ENCODE measurements at places on chromosomes 13 and 19.

GRCh38 chr19:10854350-10855089 is 6.3 kb downstream of the C19orf38 start:
- no peak for DNase-seq

DNA sequence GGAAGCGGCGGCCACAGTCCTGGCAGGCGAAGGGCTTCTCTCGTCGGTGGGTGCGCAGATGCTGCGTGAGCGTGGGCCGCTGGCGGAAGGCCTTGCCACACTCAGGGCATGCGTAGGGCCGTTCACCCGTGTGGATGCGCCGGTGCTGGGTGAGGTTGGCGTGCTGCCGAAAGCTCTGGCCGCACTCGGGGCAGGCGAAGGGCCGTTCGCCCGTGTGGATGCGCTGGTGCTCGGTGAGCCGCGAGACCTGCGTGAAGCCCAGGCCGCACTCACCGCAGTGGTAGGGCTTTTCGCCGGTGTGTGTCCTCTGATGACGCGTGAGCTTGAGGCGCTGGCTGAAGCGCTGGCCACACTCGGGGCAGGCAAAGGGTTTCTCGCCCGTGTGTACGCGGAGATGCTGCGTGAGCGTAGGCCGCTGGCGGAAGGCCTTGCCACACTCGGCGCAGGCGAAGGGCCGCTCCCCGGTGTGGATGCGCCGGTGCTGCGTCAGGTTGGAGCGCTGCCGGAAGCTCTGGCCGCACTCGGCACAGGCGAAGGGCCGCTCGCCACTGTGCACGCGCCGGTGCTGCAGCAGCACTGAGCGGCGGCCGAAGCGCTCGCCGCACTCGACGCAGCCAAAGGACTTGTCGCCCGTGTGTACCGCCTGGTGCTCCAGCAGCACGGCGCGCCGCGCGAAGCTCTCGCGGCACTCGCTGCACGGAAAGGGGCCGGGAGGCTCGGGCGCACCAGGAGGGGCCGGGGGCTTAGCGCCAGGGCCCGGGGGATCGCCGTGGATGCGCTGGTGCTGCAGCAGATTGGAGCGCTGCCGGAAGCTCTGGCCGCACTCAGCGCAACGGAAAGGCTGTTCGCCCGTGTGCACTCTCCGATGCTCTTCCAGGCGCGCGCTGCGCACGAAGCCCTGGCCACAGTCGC is 4.0 kb upstream of the UBE2M start:
- DNase-seq = peak; percentile 36

DNA sequence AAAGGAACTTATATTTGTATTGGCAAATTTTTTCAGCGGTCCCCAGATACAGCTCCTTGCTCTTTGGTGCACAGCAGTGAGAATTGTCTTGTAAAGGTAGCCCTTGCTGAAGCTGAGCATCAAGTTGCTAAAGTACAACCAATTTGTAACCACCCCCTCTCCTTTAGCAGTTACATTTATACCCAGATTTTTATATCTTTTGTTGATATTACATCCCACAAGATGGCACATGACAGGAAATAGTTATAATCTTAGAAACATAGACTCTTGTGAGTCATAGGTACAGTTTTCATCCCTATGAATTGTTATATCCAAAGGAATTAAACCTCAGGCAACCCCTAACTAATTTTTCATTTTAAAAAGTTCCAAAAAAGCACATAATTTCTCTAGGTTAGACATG is 523.0 kb upstream of the SLITRK1 start:
- no peak for DNase-seq

- no peak for DNase-seq
Observed at GRCh38 chr13:83201506-83201905, 680.8 kb downstream of the SLITRK1 start.

- DNase-seq = no peak
Observed at GRCh38 chr13:59458908-59459579, 704.7 kb downstream of the DIAPH3 start.

Measured in T-cell (primary cell).